Vagina (tissue), 2 donors: ENCODE measurements at places on chromosomes 7 and 10.

DNA sequence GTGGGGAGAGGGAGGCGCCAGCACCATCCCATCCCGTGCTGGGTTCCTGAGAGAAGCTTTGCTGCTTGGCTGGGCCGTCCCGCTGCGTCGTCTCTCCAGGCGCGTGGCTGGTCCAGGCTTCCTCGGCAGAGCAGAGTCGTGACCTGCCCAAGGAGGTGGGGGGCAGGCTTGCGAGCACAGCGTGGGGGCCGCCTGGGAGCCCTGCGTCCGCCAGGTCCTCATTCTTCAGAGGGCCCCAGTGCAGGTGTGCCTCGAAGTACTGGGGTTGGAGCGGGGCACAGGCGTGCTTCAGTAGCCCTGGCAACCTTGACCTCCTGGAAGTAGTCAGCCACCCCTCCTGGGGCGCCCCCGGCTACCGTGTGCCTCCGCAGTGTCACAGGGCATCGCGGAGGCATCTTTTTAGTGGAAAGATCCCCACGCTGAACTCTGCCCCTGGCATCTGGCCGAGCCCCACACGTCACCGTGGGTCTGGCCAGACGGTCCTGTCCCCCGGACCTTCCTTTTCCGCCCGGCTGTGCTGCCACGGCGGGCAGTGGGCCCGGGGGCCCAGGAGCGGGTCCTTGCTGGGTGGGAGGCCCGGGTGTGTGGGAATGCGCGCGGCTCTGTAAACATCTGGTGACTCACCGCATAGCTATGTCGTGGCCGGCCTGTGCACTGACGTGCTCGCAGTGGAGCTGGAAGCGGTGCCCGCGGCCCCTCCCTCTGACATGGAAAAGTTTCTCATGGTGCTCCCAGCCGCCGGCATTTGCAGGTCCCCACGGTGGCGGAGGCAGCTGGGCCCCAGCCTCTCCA is 6.4 kb downstream of the MAFK start:
- DNase-seq, result no peak

DNA sequence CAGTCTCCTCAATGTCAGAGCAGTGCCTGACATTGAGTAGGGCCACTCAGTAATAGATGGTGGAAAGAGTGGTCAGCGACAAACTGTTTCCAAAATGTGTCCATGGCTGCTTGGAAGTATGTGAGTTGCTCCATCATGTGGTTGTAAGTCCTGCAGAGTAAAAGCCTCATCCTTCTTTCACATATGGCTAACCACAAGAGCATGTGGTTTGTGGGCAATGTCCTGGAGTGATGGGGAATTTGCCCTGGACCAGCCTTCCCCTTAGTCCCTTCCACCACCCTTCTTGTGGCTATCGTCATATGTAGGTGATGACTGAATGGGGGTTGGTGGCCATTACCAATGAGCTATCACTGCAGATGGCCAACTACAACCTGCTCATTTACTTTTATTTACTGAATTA is 33.0 kb upstream of the PLXNA4 start:
- peak; percentile 49 for DNase-seq

DNA sequence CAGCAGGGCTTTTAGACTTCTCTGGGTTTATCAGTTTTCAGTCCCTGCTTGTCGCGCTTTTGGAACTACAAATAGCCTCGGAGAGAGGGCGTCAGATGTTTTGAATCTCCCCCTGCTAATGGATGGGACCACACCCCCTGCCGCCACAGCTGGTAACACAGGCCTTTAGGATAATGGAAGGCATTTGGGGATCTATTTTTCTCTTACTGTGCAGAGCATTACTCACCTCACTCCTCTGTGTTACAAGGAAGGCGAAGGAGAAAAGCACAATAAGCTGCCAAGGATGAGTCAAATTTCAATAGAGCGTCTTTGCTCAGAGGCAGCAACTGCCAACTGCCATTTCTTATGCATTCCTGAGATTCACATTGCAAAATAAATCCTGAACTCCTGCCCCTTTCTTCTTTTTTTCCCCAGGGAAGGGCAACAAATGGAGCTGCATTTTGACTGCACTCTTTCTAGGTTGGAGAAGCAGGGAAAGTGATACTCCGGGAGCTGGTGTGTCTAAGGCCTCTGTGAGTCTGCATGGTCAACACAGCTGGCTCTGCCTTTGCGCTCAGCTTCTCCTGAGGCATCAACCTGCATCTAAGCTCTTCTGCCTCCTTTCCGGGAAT is 31.5 kb upstream of the SMNDC1 start:
- DNase-seq, result no peak

GRCh38 chr7:12281038-12281437 is 69.9 kb downstream of the TMEM106B start:
- no peak for DNase-seq

- DNase-seq, result no peak
Observed at GRCh38 chr10:31625566-31625965, 303.1 kb downstream of the ARHGAP12 start.

GRCh38 chr10:123721441-123722049 is 55.4 kb downstream of the GPR26 start:
- no peak for DNase-seq

DNA sequence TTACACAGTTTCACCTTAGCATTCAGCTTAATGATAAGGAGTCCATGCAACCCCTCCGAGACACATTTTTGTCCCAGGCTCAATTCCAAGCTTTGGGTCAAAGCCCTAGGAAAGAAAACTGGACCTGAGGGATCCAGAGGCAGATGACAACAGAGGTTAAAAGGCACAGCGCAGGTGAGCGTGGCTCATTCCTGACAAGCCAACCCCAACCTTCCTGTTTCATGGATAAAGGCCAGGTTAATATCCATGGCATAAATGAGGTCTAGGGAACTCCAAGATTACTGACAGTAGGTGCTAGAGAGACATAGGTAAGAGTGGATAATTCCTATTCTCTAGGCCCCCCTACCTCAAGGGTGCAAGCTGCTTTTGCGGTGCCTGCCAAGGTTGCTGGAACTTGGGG is 86.7 kb upstream of the GPR22 start:
- DNase-seq, result no peak

- DNase-seq, result no peak
Observed at GRCh38 chr10:11237571-11237970, 219.9 kb downstream of the CELF2 start.

DNA sequence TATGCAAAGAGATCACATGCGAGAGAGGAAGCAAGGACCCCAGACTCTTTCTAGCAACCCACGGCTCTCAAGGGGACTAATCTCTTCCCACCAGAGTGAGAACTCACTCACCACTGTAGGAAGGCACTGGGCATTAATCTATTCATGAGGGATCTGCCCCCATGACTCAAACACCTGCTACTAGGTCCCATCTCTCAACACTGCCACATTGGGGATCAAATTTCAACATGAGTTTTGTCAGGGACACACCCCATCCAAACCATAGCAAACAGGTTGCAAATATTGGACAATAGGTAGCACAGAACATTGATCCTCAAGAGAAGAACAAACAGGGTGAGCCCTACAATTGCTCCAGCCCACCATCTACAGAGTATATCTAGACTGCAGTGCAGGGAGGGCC is 740.6 kb downstream of the LRMDA start:
- DNase-seq, result no peak

DNA sequence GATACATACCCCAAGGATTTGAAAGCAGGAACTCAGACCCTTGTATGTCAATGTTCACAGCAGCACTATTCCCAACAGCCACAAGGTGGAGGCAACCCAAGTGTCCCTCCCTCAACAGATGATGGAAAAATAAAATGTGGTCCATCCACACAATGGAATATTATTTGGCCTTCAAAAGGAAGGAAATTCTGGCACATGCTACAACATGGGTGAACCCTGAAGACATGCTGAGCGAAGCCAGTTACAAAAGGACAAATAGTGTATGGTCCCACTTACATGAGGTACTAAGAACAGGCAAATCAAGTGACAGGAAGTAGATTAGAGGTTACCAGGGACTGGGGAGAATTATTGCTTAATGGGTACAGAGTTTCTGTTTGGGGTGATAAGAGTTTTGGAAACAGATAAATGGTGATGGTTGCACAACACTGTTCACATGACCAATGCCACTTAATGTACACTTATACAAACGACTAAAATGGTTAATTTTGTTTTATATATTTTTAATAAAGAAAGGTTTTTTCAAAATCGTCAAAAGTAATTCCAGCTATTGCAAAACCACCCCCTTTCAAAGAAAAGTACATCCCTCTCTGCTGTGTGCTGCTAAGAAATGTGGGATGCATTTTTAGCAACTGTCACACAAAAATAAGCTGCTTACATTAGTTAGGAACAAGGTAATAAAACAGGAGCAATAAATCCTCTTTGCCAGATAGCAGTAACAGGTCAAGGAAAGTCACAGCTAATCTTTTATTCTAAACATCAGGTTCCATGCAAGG is 85.7 kb downstream of the GRB10 start:
- DNase-seq, result no peak

- no peak for DNase-seq
Observed at GRCh38 chr10:73478636-73479035, 17.2 kb downstream of the PPP3CB start.

DNA sequence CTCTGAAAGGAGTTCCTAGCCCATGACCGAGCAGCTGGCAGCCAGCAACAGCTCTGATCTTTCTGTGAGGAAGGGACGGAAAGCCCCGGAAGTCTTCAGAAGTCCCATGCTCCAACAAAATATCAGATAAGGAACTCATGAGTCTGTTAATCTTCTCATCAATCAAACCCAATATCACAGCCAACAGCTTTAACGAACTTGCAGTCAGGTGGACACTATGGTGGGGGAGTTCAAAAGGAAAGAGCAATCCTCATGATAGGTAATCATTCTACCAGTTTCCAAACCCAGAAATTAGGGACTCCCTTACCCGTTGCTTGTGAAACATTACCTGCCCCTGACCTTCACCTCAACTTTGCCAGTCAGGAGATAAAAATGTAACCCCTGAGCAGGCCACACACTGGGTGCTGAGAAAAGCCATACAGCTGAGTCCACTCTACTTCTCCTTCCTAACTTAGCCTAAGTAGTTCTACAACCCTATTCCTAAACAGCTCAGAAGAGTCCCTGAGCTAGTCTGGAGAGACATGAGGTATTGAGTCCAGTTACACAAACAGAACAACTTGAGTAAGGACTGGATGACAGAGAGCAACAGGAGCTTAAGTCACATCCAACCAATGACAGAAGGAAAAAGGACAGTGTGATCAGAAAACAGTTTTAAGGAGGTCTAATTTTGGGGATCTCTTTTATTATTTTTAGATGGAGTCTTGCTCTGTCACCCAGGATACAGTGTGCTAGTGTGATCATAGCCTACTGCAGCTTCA is 2.2 kb downstream of the NDST2 start:
- DNase-seq, result no peak

DNA sequence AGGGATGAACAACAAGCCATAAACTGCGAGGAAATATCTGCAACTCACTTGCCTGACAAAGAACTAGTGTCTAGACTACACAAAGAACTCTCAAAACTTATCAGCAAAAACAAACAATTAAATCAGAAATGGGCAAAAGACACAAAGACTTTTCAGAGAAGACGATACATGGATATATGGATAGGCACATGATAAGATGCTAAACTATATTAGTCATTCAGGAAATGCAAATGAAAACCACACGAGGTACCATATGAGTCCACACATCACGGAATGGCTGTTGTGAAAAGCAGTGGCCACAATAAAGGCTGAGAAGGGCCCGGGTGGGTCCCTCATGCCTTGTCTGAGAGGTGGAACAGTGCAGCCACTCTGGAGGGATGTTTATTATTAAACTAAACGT is 267.8 kb downstream of the WDR37 start:
- DNase-seq, result no peak

DNA sequence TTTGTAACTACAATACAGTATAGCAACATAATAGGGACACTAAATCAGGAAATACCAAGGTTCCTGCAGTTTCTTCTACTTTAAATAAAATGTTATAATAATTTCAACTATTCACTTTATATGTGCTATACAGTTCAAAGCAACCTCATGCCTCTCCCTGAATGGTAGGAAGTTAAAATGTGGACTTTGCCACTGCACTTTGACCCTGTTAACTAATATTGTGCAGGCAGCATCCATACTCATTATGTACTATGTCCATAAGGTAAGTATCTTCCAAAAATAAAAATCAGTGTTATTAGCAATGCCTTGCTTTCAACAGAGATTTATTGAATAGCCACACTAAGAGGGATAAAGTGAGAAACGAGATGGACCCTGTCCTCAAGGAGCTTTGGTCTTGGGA is 4.8 kb downstream of the STEAP4 start:
- no peak for DNase-seq

DNA sequence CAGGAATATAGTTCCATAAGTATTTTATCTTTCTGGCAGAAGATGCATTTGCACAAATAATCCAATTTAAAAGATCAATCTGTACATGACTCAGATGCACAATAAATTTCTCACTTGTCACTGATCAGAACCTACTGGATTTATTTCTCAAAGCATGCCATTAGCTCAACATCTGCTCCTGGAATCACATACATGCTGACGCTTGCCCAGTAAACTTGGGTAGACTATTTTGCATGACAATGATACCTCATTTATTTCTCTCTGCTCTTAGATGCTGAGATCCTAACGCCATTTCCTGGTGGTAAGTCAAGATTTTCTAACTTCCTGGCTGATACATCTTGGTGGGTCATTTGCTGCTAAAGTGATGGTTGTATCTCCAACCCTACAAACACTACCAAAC is 33.8 kb upstream of the C10orf120 start:
- no peak for DNase-seq

GRCh38 chr7:18960725-18961124 is 156.7 kb downstream of the TWIST1 start:
- DNase-seq, result no peak

DNA sequence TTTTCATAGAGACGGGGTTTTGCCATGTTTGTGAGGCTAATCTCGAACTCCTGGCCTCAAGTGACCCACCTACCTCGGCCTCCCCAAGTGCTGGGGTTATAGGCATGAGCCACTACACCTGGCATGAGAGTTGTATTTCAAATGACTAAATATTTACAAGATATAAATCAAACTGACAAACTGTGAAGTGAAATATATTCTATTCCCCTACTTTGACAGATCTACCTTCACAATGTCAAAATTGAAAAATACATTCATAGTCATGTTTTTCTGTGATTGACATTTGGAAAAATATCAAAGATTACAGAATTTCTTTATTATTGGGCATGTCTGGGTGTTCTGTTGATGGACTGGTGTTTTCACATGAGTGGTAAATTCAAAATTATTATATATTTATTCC is 16.4 kb upstream of the SNX10 start:
- DNase-seq, result no peak

GRCh38 chr7:120985130-120985758 is 3.3 kb upstream of the CPED1 start:
- DNase-seq, result no peak

- DNase-seq, result no peak
Observed at GRCh38 chr10:22427890-22428571, 82.7 kb downstream of the SPAG6 start.

- no peak for DNase-seq
Observed at GRCh38 chr7:134290286-134290685, 26.4 kb downstream of the SLC35B4 start.
